ENCODE measurements at places on chromosomes 4 and X.

- no peak for DNase-seq
Observed at GRCh38 chr4:88166608-88167007, 8.2 kb upstream of the ABCG2 start.

GRCh38 chr4:15366721-15367120, 61.1 kb upstream of the C1QTNF7 start:
- no peak for DNase-seq

- DNase-seq: no peak
Observed at GRCh38 chr4:21699446-21699845, 249.1 kb downstream of the KCNIP4 start.

- no peak for DNase-seq
Observed at GRCh38 chr4:139861471-139861870, 195.9 kb downstream of the MGST2 start.
